Fibroblast of lung (primary cell): ENCODE measurements at places on chromosomes 1 and 21. TPM values are rescaled to one million over a fixed set of nuclear protein-coding genes. Genes with fewer than 3 reads are reported as not detected.

Gene ANGPTL3
- total RNA-seq, result not detected in 2 replicates

GRCh38 chr1:78385744-78386462, 104.9 kb upstream of the PTGFR start:
- DNase-seq, result no peak
- no peaks in the 10 kb centered on the region for H3K36me3 ChIP-seq
- H3K27me3 ChIP-seq, result no peaks in the 10 kb centered on the region

DNA sequence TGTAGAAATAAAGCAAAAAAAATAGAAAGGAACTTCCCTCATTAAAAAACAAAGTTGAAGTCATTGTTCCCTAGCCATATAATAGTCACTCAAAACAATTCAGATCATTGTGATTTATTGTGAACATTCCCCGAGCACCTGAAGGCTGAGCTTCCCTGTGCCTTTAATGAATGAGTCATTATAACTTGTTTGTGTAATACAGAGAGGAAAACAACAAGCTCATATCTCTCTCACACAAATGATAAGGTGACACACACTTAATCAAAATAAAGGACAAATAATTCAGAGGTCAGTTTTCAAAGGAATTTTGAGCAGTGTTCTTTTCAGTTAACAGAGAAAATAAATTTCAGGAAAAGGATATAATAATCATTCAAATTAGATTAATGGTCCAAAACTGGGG, 326.2 kb downstream of the DUSP10 start:
- no peak overlapping the region for H3K27ac ChIP-seq
- H3K4me3 ChIP-seq, result no peak overlapping the region
- no peaks in the 10 kb centered on the region for H3K27me3 ChIP-seq
- H3K4me1 ChIP-seq, result no peaks in the 10 kb centered on the region
- no peaks in the 10 kb centered on the region for H3K36me3 ChIP-seq
- no peak for DNase-seq

GRCh38 chr1:193569096-193569982, 382.9 kb upstream of the B3GALT2 start:
- H3K27ac ChIP-seq, result no peak overlapping the region
- peak; percentile 93 for DNase-seq
- no peaks in the 10 kb centered on the region for H3K36me3 ChIP-seq

Gene FNDC5
- total RNA-seq, result 0.33 and 1.0 TPM in 2 replicates

Gene AMY1C
- total RNA-seq, result not detected in 2 replicates

DNA sequence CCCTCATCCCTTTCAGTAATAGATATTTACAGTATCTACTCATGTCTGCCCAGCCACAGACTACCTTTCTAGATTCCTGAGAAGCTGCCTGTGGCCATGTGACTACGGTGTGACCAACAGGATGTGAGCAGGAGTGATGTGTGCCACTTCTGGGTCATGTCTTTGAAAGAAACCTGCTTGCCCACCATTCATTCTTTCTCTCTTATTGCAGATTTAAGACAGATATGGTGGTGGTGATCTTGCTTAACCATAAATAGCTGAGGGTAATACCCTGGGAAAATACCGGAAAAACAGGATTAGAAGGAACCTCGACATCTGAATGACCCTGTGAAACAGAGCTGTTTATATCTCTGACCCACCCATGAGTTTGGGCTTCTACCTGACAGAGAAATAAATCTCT, 41.6 kb upstream of the GUCA2A start:
- no peak overlapping the region for H3K27ac ChIP-seq
- H3K4me3 ChIP-seq, result no peak overlapping the region
- no peaks in the 10 kb centered on the region for H3K27me3 ChIP-seq
- DNase-seq, result no peak
- no peaks in the 10 kb centered on the region for H3K36me3 ChIP-seq

Gene TMPRSS15
- total RNA-seq, result not detected in 2 replicates

- peaks cover 6% of the 10 kb centered on the region for H3K4me1 ChIP-seq
- H3K27me3 ChIP-seq, result no peaks in the 10 kb centered on the region
- no peaks in the 10 kb centered on the region for H3K36me3 ChIP-seq
Measured at GRCh38 chr21:35528116-35529042, 479.3 kb upstream of the RUNX1 start.

DNA sequence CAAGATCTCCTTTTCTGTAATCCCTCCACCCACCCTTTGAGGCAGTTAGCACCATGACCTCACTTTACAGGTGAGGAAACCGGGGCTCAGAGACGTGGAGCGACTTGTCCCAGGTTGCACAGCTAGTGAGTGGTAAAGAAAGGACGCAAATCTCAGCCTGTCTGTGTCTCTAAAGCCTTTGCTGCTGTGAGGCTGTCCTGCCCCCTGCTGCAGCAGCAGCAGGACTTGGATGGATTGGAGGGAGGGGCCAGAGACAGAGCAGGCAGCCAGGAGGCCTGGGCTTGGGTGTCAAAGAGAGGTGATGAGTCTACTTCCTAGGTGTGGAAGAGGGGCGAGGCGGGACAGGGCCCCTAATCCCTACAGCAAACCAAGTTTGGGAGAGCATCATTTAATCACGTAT, 69.6 kb downstream of the PTPRU start:
- H3K4me1 ChIP-seq, result no peaks in the 10 kb centered on the region
- peak; percentile 8 for DNase-seq
- no peak overlapping the region for H3K27ac ChIP-seq
- no peaks in the 10 kb centered on the region for H3K36me3 ChIP-seq
- no peak overlapping the region for H3K4me3 ChIP-seq

Gene SWT1
- 8.4 and 8.7 TPM in 2 replicates for total RNA-seq
